PC-3 (cell line): ENCODE measurements at places on chromosomes 3 and 15. TPM values are rescaled to one million over a fixed set of nuclear protein-coding genes. Genes with fewer than 3 reads are reported as not detected.
A peak's percentile ranks its signal among the peaks of the same experiment; 100 is the strongest.

DNA sequence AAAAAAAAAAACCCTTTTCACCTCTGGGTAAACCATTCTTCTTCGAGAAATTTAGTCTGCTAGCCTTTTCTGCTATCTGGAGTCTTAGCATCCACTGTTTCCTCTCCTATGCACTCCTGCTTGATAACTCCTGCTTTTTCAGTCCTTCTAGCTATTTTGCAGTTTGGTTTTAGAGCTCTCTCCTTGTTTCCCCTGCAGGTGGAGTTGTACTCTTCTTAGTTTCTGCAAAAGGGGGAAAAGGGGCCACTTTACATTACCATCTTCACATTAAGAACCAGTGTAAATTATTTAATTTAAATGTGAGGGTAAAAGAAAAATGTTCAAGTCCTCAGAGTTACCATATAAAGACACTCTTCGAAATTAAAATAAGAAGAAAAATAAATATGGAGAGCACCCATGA is 23.6 kb upstream of the MYLK start:
- no peak overlapping the region for H3K27ac ChIP-seq
- H3K4me3 ChIP-seq: no peak overlapping the region
- no peaks in the 10 kb centered on the region for H3K27me3 ChIP-seq
- no peaks in the 10 kb centered on the region for H3K4me1 ChIP-seq

GRCh38 chr3:37272741-37273140 is 98.4 kb upstream of the LRRFIP2 start:
- H3K36me3 ChIP-seq: peaks cover 3% of the 10 kb centered on the region; the same call in 1 of the 2 replicates
- H3K4me1 ChIP-seq: no peaks in the 10 kb centered on the region
- no peak overlapping the region for H3K27ac ChIP-seq
- DNase-seq: no peak
- no peak overlapping the region for H3K4me3 ChIP-seq

GRCh38 chr3:13111173-13111872 is 38.1 kb upstream of the IQSEC1 start:
- H3K4me1 ChIP-seq: peaks cover 74% of the 10 kb centered on the region
- H3K27ac ChIP-seq: peak overlapping the region; percentile 99
- H3K4me3 ChIP-seq: peak overlapping the region; percentile 51
- no peaks in the 10 kb centered on the region for H3K27me3 ChIP-seq
- no peaks in the 10 kb centered on the region for H3K36me3 ChIP-seq

LYZL4 gene
- total RNA-seq: not detected in 2 replicates
